ENCODE measurements at places on chromosomes 3 and 15.

DNA sequence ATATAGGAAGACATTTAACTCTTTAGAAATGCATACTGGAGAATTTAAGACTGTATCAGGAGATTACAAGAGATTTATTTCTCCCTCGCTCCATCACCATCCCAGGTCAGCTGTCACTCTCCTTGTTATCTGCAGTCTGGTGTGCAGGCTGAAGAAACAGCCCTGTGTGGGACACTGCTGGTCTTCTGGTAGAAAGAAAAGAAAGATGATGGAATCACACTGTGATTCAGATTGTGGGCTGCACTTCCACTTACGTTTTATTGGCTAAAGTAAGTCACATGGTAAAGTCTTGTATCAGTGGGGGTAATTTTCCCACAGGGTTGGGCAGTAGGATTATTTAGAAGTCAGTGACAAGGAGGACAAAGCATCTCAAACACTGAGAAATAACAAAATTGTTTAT, 18.1 kb upstream of the ATP1B3 start:
- DNase-seq = no peak

GRCh38 chr3:14016900-14017475, 107.7 kb downstream of the CHCHD4 start:
- DNase-seq = no peak

GRCh38 chr3:184568924-184569829, 7.6 kb downstream of the EPHB3 start:
- peak; percentile 19 for DNase-seq

DNA sequence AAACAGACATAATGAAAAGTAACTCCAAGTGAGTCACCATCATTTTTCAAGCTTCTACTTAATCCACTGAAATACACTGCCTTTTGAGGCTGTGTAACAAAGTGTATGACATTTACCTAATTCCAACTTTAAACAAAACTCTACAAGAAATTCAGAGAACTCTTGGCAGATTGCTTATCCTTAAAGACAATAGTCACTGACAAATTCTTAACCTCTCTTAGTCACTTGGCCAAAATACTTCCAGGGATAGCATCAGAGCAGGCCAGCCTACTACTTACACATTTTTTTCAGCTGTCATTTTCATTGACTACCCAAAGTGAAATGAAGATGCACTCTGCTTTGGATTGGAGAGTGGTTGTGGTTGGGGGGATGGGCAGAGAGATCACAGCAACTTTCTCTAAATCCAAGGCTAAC, 3.6 kb downstream of the WWTR1 start:
- DNase-seq = no peak

DNA sequence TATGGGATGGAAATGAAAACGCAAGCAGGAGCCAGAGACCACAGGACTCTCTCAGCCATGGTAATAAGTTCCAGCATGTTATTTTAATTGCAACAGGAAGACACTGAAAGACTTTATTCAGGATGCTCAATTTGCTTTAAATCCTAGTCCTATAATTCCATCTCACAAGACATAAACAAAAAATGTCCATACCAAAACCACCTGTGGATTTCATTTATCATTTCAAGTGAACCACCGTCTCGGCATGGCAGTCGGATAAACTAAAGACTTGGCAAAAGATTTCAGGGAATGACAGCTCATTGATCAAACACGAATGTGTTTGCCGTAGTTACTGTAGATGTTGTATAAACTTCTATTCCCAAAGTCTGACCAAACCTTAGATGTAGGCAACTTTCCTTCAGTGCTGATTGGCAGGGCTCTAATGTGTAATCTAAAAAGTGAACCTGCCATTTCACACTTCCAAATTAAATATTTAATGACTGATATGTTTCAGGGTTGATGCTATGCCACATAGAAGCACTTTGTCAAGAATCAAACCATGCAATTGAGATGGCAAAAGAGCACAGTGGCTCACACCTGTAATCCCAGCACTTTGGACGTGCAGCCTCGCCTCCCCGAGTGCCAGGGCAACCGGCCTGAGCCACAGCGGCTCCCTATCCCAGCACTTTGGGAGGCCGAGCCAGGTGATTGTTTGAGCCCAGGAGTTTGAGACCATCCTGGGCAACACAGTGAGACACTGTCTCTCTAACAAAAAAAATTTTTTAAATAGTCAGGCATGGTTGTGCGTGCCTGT, 331.7 kb downstream of the MAGI1 start:
- no peak for DNase-seq

GRCh38 chr3:65439641-65440284, 599.0 kb downstream of the MAGI1 start:
- DNase-seq = peak; percentile 42

DNA sequence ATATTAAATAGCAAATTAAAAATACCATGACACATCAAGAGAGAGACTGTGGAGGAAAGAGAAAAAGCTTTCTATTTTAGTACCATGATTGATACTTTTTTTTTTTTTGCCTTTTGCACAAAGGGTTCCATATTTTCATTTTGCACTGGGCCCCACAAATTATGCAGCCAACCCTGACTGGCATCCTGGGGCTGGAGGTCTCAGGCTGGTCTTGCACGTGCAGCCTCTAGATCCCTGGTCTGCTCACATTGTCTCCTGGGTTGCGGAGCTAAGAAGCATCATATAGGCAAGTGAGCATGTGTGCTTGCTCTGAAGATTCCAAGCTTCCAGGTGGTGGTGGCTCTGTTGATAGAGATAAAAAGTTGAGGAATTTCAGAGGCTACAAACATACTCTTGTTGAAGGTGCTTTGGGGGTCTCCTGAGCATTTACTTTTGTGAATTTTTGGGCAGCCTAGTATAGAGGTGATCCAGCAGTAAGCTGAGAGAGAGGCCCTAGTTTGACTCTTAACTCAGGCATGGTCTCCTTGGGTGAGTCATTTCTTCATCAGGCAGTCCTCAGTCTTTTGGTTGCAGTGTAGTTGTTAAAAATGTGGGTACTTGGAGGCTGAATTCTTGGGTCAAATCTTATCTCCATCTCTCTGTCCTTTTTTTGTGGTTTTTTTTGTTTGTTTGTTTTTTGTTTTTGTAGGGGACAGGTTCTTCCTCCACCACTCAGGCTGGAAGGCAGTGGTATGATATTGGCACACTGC, 31.3 kb downstream of the SMAD3 start:
- DNase-seq = no peak

GRCh38 chr15:23793191-23793680, 106.1 kb upstream of the NDN start:
- DNase-seq = no peak

- DNase-seq = peak; percentile 28
Observed at GRCh38 chr3:81816473-81817250, 55.2 kb upstream of the GBE1 start.

- DNase-seq = no peak
Observed at GRCh38 chr3:110711851-110712516, 359.6 kb upstream of the NECTIN3 start.

GRCh38 chr3:172752651-172753050, 2.1 kb downstream of the ECT2 start:
- no peak for DNase-seq

- DNase-seq = no peak
Observed at GRCh38 chr3:131797776-131798175, 237.0 kb downstream of the CPNE4 start.

DNA sequence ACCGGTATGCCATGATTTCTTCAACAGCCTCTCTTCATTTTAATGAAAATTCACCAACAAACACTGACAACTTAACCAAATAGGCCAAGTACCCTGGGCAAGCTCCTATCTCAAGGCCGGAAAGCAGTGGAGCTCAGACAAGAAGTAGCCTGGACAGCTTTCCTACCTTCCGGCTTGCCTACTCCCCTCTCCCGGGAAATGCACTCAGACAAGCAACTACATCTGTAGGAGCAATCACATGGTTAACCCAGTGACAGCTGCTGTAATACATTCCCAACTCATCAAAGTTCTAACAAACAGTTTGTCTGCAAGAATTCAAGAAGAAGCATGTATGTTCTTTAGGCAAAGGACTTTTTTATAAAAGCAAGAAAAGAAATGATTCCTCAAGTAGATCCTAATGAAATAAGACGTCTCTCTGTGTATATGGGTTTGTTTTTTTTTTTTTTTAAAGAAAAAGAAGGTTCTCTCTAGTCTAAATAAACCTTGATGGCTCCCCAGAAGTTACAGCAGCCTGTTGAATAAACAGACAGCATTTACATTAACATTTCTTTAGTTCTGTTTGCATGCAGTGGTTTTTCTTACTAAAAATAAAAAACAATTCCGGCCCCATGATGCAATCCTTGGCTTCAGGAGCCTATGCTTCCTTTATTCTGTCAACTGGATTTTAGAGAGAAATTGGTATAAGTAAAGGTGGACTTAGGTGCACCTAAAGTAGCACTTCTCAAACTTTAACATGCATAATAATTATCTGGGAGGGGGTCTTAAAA, 278.7 kb downstream of the NEK10 start:
- DNase-seq = no peak

DNA sequence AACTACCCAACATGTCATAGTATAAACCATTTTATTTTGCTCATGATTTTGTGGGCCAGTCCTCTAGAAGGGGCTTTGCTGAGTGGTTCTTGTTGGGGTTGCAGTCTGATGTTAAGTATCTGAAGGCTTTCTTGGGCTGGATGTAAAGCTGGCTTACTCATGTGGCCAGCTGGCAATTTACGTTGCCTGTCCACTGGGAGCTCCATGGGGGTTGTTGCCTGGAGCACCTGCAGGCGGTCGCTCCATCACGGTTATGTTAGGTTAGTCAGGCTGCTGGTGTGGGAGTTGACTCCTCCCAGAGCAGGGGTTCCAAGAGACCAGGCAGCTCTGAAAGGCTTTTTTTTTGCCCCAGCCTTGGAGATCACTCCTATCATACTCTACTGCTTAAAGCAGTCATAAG, 98.1 kb downstream of the NR1D2 start:
- no peak for DNase-seq

DNA sequence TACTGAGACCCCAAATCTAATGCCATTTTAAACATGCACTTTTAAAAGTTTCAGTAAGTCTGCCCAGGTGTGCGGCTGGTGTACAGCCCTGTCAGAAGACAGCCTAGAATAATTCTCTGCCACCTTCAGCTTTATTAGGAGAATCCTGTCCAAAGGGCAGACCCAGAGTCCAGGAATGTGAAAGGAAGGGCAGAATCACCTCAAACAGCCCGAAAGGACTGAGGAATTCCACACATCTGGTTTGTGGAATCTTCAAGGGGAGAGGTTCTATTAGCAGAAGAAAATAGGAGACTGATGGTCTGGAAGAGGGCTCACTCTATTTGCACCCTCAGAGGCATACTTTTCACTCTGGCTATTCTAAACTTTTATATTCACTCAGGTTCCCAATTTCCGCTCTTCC, 46.6 kb downstream of the TYRO3 start:
- no peak for DNase-seq

- DNase-seq = no peak
Observed at GRCh38 chr3:67034371-67034770, 36.3 kb downstream of the KBTBD8 start.

DNA sequence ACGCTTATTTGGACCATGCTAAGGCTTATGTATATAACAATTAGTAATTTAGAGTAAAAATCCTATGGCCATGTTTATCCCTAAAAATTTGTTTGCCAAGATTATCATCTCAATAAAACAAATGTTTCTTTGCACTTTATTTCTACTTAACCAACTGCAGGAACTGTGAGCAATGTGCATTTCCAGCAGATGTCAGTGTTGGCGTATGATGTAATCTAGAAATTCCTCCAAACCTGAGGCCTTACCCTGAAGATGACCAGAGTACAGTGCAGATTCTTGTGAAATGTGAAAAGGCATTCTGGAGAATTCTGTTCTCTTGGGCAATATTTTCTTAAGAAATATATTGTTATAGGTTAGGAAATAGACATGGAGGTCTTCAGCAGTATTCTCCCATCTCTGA, 205.9 kb downstream of the MBNL1 start:
- DNase-seq = peak; percentile 26

GRCh38 chr3:171363202-171363601, 97.0 kb downstream of the TNIK start:
- DNase-seq = no peak

- no peak for DNase-seq
Observed at GRCh38 chr3:99780749-99781148, 36.9 kb upstream of the CMSS1 start.

GRCh38 chr3:182708810-182709209, 84.5 kb upstream of the ATP11B start:
- DNase-seq = no peak

DNA sequence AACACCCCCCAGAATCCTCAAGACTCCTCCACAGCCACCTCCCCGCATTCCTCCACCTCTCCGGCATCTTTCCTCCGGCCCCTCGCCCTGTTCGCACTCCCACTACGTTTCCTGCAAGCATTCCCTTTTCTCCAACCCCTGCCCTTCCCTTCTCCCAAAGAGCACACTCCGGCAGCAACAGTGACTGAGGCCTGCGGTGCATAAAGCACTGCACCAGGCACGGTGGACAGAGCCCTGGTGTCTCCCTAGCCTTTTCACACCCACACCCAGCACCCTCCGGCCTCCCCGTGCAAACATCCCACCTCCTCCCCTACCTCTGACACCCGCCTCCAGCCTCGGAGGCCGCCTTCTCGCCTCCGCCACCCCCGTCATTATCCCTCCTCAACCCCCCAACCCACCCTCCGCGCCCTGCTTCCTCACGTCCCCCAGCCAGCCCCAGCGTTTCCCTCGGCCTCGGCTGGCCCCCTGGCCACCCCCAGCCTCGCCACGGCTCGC, 577 bp downstream of the ZNF148 start:
- DNase-seq = peak; percentile 29

GRCh38 chr3:64972793-64973192, 285.0 kb upstream of the ADAMTS9 start:
- no peak for DNase-seq

DNA sequence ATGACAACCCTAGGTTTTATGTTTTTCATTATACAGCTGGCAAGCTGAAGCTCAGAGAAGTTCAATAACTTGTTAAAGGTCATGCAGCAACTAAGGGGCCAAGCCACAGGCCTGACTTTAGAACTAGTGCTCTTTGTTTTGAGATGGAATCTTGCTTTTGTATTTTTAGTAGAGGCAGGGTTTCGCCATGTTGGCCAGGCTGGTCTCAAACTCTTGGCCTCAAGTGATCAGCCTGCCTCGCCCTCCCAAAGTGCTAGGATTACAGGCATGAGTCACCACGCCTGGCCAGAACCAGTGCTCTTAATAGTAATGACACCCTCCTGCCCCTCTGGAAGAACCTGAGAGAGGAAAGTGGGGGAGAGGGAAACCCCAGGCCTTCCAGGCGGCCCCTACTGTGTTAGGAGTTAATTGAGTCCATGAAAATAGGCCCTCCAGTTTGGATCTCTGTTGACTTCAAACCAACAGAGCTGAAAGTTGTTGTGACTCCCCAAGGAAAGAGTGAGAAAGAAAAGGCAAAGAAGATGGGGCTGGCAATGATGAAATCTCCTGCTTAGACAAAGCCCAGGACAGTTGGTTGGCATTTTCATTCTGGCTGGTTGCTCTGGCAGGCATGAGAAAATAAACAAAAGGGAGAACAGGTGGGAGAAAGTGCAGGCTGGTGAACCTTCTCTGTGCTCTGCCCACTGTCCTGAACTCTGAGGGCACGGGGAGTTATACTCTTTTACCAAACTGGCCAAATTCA, 3.6 kb upstream of the PRRT3 start:
- no peak for DNase-seq

- DNase-seq = no peak
Observed at GRCh38 chr3:9779075-9779593, 9.4 kb upstream of the CAMK1 start.
